Activated naive CD4-positive, alpha-beta T cell treated with anti-CD3 and anti-CD28 coated beads, Interleukin-2, amount 50 U/mL, for 16 hours (primary cell): ENCODE measurements at places on chromosomes 1 and 21.

DNA sequence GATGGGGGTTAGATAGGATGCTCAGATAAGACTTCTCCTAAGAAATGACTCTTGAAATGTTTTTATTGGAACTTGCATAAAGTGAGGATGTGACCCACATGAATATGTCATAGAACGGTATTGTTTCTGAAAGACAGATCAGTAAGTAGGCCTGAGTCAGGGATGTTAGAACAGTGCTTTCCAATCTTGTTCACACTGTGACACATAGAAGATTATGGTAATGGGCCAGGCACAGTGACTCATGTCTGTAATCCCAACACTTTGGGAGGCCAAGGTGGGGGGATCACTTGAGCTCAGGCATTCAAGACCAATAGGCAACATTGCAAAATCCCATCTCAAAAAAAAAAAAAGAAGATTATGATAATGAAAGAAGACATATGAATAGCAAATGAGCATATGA lies 32.9 kb downstream of the FMO4 start:
- DNase-seq: no peak

GRCh38 chr1:61936839-61937238 lies 194.6 kb downstream of the PATJ start:
- no peak for DNase-seq

DNA sequence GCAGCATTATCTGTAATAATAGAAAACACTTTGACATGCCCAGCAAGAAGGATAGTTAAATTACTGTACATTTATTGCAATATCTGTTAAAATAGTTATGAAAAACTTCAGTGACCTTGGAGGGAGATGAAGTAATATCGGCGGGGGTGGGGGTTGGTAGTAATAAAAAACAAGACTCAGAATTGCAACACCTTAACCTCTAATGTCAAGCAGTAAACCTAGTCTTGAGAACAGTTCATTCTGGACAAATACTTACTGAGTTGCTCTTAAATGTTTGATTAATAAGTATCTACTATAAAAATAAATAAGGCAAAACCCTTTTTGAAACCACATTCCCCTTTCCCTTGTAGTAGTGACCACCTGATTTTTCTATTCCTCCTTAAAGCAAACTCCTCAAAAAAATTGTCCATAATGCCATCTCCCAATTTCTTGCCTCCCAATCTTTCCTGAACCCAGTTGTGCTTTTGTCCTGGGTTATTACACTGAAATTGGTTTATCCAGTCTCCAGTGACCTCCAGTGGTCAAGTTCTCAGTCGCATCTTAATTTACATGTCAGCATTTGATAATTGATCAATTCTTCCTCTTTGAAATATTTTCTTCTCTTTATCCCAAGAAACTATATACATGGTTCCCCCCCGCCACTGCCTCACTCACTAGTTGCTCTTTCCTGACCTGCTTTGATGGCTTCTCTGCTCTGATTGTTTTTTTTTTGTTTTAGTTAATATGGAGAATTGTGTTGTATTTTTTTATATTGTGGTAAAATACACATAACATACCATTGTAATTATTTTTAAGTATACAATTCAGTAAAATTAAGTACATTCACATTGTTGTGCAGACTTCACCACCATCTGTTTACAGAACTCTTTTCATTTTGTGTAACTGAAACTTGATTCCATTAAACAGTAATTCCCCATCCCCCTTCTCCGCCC lies 36.8 kb downstream of the RAP1A start:
- DNase-seq: no peak

GRCh38 chr1:65440915-65441314 lies 20.4 kb downstream of the LEPR start:
- no peak for DNase-seq

DNA sequence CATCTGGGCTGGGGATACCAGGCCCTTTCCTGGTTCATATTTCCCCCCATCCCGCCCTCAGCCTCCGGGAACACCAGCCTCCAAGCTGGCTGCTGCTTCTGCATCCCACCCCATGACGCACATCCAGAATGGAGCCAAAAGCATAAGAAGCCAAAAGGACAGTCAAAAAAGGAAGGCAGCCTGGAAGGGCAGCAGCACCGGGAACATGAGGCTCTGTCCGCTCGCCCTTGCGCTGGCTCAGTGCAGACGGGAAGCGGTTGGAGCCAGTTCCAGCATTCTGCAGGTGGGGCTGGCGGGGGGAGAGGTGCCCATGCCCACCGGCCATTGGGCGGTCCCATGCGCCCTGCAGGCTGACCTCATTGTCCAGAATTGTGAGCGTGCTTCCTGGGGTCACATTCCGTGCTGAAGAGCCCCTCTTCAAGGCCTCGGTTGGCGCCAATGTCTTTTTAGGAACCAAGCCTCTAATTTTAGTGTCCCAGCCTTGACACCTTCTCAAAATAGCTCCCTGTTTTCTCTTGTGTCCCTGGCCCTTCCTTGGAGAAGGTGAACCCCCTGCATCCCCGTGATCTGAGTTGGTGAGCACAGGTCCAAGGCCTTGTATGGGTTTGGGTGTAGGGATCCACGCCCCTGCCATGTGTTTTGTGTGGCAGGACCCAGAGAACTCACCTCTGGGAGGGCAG lies 28.4 kb upstream of the NPPB start:
- no peak for DNase-seq
